ENCODE measurements at places on chromosomes 12 and 14.

- DNase-seq, result peak; percentile 100
These were observed 227.8 kb downstream of the ZFP36L1 start for GRCh38 chr14:68564826-68565759.

DNA sequence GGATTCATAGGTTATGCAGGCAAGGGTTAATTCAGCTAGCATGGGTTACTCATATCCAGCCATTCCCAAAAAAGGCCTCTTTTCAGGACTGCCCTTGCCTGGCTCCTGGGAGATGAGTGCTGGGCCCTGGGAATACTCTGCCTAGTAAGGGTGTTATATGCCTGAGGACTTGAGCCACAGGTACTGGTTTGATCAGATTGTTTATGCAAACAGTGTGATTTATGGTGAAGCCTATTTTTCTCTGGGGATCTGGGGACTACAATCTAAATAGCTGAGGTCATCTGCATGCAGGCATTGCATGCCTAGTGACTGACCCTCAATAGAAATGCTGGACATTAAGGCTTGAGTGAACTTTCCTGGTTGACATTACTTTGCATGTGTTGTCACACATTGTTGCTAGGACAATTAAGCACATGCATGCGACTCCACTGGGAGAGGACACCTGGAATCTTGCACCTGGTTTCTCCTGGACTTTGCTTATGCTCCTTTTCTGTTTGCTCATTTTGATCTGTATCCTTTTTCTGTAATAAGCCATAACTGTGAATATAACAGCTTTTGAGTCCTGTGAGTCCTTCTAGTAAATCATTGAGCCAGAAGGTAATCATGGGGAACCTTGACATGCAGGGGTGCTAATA lies 73.0 kb downstream of the RAD51B start:
- DNase-seq, result no peak

- no peak for DNase-seq
These were observed 19.3 kb downstream of the ZBTB39 start for GRCh38 chr12:56987011-56987410.

GRCh38 chr14:85313560-85314207 lies 216.3 kb upstream of the FLRT2 start:
- no peak for DNase-seq

DNA sequence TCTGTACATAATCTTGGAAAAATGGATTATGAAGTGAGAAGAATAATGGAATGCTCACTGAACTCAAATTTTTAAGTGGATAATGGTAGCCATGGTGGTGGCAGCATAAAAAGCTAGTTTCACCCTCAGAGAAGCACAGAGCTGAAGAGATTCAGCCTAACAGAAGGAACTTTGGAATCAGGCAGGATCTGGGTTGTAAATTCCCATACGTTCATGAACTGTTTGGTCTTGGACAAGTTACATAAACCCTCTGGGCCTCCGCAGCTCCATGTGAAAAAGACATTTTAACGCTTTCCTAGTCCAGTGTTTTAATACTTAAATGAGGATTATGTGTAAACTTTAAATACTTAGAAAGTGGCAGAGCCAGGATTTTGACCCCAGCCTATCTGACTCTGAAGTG lies 26.6 kb downstream of the JKAMP start:
- DNase-seq, result no peak

DNA sequence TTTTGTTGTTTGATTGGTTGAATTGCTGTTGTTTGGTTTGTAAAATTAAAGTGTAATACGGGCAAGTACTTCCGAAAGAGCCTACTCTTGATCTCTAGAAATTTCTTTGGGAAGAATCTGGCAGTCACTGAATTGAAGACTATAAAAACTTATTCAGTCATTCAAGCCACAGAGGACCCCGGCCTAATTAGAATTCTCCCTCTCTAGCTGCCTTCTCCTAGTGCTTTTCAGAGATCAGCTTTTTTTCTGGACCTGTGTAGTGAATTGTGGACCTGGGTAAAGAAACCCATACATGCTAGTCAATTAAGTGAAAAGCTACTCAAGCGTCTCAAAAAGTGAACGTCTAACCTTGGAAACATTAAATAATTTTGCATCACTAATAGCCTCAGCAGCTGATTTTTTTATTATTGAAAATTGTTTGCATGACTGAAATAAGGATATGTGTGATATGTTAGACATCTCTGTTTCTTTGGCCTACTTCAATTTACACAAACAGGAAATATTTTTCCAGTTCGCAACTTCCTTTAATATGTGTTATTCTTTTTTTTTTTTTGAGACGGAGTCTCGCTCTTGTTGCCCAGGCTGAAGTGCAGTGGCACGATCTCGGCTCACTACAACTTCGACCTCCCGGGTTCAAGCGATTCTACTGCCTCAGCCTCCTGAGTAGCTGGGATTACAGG lies 27.2 kb downstream of the EFCAB11 start:
- DNase-seq, result no peak

DNA sequence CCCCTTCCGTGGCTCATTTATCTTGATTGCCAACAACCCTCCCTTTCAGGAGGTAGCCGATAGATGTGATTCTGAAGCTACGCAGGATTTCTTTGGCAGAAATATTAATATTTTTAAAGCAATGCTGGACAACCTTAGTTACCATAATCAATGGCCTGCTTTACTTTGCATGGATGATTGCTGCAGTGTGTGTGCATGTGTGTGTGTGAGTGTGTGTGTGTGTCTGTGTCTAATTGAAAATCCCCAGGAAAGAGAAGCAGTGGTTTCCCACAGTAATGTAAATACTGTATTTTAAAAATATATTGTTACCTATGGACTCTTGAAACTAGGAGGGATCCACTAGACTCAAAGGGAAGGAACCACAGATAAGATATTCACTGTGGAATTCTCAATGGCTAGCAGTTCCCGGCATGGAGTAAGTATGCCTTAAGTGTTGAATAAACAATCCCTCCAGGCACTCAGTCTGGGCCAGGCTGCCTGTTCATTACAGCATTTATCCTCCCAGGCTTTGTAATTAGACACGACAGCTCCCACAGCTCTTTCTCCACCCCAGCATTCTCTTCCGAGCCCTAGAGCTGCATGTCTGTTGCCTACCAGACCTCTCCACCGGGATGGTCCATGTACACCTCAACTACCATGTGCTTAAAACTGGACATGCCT lies 22.5 kb upstream of the C14orf132 start:
- DNase-seq, result no peak

DNA sequence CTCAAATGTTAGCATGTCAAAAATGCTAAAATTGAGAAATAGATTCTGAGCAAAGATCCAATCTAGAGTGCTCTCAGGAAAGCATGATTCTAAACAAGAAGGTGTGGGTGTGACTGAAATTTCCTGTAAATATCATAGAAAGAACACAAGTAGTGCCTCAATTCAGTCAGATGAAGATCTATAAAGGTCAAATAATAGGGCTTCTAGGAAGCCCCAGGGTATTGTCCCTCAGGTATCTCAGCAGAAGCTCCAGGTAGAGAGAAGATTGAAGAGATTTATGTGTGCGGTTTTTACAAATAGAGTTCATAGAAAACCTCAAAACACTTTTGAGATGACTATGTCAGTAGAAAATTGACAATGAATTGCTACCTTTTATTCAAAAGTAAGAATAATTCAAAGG lies 13.0 kb downstream of the KLRD1 start:
- no peak for DNase-seq

GRCh38 chr12:6180268-6181051 lies 19.7 kb upstream of the CD9 start:
- peak; percentile 60 for DNase-seq

- DNase-seq, result no peak
These were observed 116.9 kb downstream of the DUSP6 start for GRCh38 chr12:89235189-89235993.

DNA sequence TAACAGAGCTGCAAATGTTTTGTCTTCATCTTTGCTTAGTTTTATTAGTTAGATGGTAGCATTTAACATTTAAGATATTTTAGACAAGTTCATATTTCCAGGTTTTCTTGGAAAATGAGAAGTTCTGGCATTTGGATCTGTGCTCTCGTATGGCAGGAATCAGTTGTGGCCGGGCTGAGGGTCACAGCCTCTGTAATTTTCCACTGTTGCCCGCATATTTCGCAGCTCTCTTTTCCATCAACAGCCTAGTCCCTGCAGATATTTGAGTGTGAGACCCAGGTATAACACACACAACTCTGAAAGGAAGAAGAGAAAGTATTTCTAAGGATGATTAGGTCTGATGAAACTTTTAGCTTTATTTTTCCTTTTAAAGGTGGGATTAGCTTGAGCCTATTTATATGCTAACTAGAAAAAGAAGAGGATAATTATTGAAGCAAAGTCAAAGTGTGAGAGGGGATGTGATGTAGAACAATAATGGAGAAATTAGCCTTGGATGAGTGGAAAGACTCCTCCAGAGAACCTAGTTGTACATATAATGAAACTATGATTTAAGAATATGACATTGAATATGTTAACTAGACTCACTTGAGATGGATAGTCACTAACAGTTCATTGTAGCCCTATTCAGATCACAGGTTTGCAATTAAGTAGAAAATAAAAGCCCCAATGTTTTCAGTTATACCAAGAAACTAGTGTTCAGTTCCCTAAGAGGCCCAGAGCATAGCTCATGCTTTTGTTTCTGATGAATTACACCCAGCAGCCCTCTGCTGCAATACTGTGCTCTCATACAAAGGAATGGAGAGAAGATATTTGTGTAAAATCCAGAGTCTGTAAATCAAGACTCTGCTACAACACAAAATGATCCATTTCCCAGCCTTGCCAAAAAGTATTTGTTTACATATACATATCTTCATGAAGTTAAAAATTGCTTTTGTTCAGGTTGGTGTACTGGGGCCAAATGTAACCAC lies 158.4 kb downstream of the C12orf50 start:
- no peak for DNase-seq

DNA sequence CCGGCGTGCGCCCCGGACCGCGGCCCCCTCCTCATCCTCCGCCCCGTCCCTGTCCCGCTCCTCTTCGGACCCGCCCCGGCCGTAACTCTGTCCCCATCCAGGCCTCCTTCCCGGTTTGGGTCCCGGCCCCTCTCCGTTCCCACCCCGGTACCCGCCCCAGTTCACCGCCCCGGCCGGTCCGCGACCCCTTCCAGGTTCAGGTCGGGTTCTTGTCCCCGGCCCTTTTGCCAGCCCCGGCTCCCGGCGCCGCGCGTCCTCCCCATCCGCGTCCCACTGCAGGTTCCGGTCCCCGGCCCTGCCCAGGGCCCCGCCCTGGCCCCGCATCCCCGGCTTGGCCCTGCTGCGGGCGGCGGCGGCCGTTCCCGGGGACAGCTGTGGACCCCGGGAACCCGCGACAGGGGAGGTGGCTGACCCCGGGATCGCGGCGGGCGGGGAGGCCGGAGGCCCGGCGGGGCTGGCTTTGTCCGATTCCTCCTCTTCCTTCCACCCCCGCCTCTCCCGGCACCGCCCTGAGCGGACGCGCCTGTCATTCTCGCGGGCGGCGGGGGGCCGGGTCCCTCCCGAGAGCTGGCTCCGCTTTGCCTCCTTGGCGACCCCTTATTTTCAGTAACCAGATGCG lies 601 bp downstream of the KLC1 start:
- peak; percentile 20 for DNase-seq

GRCh38 chr14:98608071-98609060 lies 663.6 kb downstream of the BCL11B start:
- DNase-seq, result no peak

- peak; percentile 4 for DNase-seq
These were observed 24.7 kb downstream of the RTRAF start for GRCh38 chr14:52013984-52014600.

- DNase-seq, result no peak
These were observed 2.4 kb upstream of the OR4K5 start for GRCh38 chr14:19917955-19918518.

- no peak for DNase-seq
These were observed 305.4 kb downstream of the BMP4 start for GRCh38 chr14:53651096-53651740.

DNA sequence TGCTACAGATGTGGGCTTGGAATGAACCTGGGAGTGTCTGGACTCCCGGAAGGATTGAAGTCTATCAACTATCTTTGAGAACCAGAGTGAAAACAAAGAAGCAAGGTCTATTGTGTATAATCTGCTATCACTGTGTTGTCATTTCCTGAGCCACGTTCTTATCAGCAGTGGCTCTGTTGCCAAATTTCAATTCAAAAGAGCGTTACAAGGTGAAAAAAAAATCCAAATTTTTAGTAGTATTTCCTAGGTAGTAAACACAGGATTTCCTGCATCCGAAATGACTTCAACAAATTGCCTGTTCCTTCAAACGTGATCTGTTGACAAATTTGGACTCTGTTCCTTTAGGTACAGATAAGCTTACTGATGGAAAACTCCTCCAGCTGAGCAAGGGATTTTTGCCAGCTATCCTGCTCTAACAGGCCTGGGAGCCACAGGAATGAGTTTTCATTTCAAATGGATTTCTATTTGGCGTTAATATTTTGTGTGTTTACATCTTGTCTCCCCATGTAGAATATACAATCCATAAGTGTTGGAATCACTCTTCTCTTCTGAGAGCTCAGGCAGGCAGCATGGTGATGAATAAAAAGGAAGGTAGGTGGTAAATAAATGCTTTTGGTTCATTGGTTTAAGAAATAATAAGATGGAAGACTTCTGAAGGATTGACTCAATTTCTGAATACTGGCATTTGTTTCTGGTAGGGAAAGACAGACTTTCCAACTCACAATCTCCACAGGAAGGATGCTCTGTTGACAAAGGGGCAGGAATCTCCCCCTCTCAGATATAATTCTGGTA lies 58.5 kb downstream of the GPR135 start:
- no peak for DNase-seq
